Neural cell (in vitro differentiated cells): ENCODE measurements at places on chromosomes 6 and 20. TPM values are rescaled to one million over a fixed set of nuclear protein-coding genes. Genes with fewer than 3 reads are reported as not detected.

Gene GLP1R
- 0.06 TPM in 1 of 2 replicates, not detected in the other for polyA plus RNA-seq

Gene THBS2
- 0.88 and 1.0 TPM in 2 replicates for polyA plus RNA-seq

Gene TMX4
- 37.7 and 41.2 TPM in 2 replicates for polyA plus RNA-seq

Gene KIF25
- not detected in 2 replicates for polyA plus RNA-seq

Gene HFE
- not detected in 2 replicates for polyA plus RNA-seq

Gene CTAGE9
- not detected in 2 replicates for polyA plus RNA-seq

Gene C6orf52
- polyA plus RNA-seq, result 5.7 and 9.4 TPM in 2 replicates

Gene PKHD1
- polyA plus RNA-seq, result not detected in 2 replicates

Gene GNAS-AS1
- 0.64 TPM in 1 of 2 replicates, not detected in the other for polyA plus RNA-seq

Gene XKR7
- polyA plus RNA-seq, result 9.6 and 12.8 TPM in 2 replicates

Gene PRICKLE4
- 1.3 TPM in 1 of 2 replicates, not detected in the other for polyA plus RNA-seq

Gene C6orf120
- 16.6 and 17.8 TPM in 2 replicates for polyA plus RNA-seq

Gene PHACTR3
- polyA plus RNA-seq, result 1.3 and 1.6 TPM in 2 replicates

Gene PLA2G7
- polyA plus RNA-seq, result 0.35 TPM in 1 of 2 replicates, not detected in the other

Gene CLPSL1
- polyA plus RNA-seq, result not detected in 2 replicates

Gene HLA-DQA1
- polyA plus RNA-seq, result not detected in 2 replicates

Gene EMILIN3
- 0.30 and 0.86 TPM in 2 replicates for polyA plus RNA-seq

Gene GRM1
- polyA plus RNA-seq, result 2.8 and 2.9 TPM in 2 replicates

Gene TNFAIP3
- polyA plus RNA-seq, result 0.20 and 0.70 TPM in 2 replicates

Gene ZNF165
- 1.4 and 1.6 TPM in 2 replicates for polyA plus RNA-seq

Gene PREX1
- 0.06 and 0.44 TPM in 2 replicates for polyA plus RNA-seq

Gene AKAP12
- polyA plus RNA-seq, result 20.1 and 21.5 TPM in 2 replicates

Gene FOXO3
- polyA plus RNA-seq, result 21.3 and 22.6 TPM in 2 replicates

Gene OTOR
- polyA plus RNA-seq, result not detected in 2 replicates

Gene FAM209B
- polyA plus RNA-seq, result 1.1 TPM in 1 of 2 replicates, not detected in the other

Gene FOXQ1
- not detected in 2 replicates for polyA plus RNA-seq

Gene DNMT3B
- 8.7 and 9.0 TPM in 2 replicates for polyA plus RNA-seq

Gene ETV7
- 0.32 TPM in 1 of 2 replicates, not detected in the other for polyA plus RNA-seq

Gene TOX2
- polyA plus RNA-seq, result 0.86 and 0.89 TPM in 2 replicates

Gene ELOVL5
- 30.2 and 31.2 TPM in 2 replicates for polyA plus RNA-seq

Gene LAMA2
- polyA plus RNA-seq, result 0.12 and 2.5 TPM in 2 replicates

Gene MRAP2
- 1.0 and 1.4 TPM in 2 replicates for polyA plus RNA-seq

Gene CAP2
- polyA plus RNA-seq, result 11.8 and 13.4 TPM in 2 replicates

Gene EIF2S2
- polyA plus RNA-seq, result 59.6 and 62.6 TPM in 2 replicates

Gene MOG
- not detected in 2 replicates for polyA plus RNA-seq

Gene ABHD16B
- polyA plus RNA-seq, result not detected in 2 replicates

Gene MUC21
- not detected in 2 replicates for polyA plus RNA-seq

Gene KIF16B
- polyA plus RNA-seq, result 3.0 and 3.8 TPM in 2 replicates

Gene CLPSL2
- not detected in 2 replicates for polyA plus RNA-seq

Gene QRSL1
- 19.8 and 20.0 TPM in 2 replicates for polyA plus RNA-seq

Gene WFDC9
- not detected in 2 replicates for polyA plus RNA-seq

Gene MSH5
- polyA plus RNA-seq, result 5.1 and 7.8 TPM in 2 replicates

Gene NKAPL
- not detected in 2 replicates for polyA plus RNA-seq

Gene GPR63
- polyA plus RNA-seq, result 1.2 and 1.6 TPM in 2 replicates

Gene RNF182
- 6.4 and 8.0 TPM in 2 replicates for polyA plus RNA-seq

Gene AFG1L
- 3.3 and 4.5 TPM in 2 replicates for polyA plus RNA-seq
